ENCODE measurements at places on chromosomes 1 and 21. TPM values are rescaled to one million over a fixed set of nuclear protein-coding genes. Genes with fewer than 3 reads are reported as not detected.

The MYBPHL gene
- total RNA-seq = 0.59 TPM

DNA sequence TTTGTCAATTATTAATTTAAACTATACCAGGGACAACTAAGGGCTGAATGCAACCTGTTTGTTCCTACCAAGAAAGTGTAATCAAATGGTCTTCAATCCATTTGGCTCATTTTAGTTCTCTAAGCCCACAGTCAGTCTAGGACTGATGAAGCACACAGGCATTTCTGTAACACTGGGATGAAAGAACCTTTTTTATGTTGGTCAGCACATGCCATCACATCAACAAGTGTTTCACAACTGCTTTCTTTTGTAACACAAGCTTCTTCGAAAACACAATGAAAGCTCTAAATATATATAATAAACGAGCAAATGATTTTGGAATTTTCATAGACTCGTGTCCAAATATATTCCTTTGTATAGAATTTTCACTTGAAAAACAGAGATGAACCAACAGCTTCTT is 28.8 kb downstream of the HEATR1 start:
- H3K27ac ChIP-seq = no peak overlapping the region
- peaks cover 67% of the 10 kb centered on the region for H3K36me3 ChIP-seq
- H3K4me3 ChIP-seq = no peak overlapping the region
- no peaks in the 10 kb centered on the region for H3K27me3 ChIP-seq

DNA sequence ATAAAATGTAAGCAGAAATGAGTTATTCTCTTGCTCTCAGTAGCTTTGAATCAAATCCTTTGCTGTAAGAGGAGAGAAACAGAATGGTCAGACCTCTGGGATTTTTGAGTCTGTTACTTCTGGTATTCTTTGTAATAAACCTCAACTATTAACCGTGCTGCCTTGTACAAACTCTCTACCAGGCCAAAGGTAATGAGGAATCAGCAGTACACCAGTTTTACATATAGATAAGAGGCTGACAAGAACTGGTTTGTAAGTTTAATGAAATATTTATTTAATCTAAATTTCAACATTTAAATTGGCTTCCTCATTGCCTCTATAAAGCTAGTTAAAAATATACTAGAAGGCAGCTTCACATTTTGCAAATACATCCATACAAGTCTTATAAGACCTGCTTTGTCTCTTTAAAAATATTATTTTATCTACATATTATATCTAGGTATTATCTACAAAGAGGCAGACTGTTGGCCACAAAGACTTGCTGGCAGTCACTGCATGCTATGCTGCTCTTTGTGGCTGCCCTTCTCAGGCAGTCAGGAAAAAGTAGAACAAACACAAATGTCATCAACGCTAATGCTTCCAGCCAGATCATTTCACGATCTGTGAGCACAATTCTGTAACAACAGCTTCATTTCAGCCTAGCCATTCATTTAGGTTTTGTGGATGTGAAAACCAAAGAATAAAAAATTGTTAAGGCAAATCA is 173.0 kb downstream of the GABPA start:
- no peak overlapping the region for H3K27ac ChIP-seq
- H3K4me1 ChIP-seq = no peaks in the 10 kb centered on the region
- no peak overlapping the region for H3K4me3 ChIP-seq
- no peak for DNase-seq
- no peaks in the 10 kb centered on the region for H3K27me3 ChIP-seq

The IFI16 gene
- total RNA-seq = 3.4 TPM

GRCh38 chr1:238581332-238581731 is 690.6 kb upstream of the ZP4 start:
- no peak for DNase-seq
- no peaks in the 10 kb centered on the region for H3K27me3 ChIP-seq
- H3K27ac ChIP-seq = no peak overlapping the region
- H3K36me3 ChIP-seq = no peaks in the 10 kb centered on the region
- H3K4me3 ChIP-seq = no peak overlapping the region
- H3K4me1 ChIP-seq = no peaks in the 10 kb centered on the region

- no peak overlapping the region for H3K4me3 ChIP-seq
- no peaks in the 10 kb centered on the region for H3K4me1 ChIP-seq
- DNase-seq = no peak
- no peaks in the 10 kb centered on the region for H3K36me3 ChIP-seq
- no peaks in the 10 kb centered on the region for H3K27me3 ChIP-seq
- no peak overlapping the region for H3K27ac ChIP-seq
Measured at GRCh38 chr1:185244015-185244747, 72.9 kb downstream of the IVNS1ABP start.

DNA sequence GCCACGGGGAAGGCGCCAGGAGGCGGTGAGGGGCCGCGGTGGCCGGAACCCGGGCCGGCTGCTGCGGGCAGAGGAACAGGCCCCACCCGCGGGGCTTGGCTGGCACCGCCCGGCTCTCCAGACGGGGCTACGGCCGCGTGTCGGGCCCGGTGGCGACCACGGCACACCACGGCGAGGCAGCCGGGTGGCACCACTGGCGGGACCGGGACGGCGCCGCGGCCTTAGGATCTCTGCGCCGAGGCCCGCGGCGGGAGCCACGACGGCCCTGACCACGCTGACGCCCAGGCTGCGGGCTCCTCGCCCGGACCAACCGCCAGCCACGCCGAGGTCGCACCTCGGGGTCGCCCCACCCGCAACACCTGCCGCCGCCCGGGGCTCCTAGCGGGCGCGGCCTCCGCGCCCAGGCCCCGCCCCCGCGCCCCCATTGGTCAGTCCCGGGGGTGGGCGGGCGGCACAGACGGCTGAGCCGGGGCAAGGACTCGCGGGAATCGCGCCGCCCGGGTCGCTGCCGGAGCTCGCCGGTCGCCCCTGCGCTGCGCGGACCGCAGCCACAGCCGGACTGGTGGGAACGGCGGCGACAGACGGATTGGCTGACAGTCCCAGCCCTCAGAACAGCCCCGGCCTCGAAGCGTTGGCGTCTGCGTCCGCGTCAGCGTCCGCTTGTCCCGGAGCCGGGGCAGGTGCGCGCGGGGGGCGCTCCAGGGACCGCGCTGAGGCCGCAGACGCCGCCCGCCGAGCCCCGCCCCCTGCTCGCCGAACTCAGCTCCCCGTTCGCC is at the start of gene BMP8A:
BMP8A (plus strand) TSS at position 491 of the 776 bp plus-strand sequence. CDS start 356 bp downstream, outside the sequence.
- H3K4me3 ChIP-seq = peak within 1 kb of the TSS; percentile 63
- H3K27me3 ChIP-seq = peaks cover 24% of the 10 kb centered on the region
- H3K27ac ChIP-seq = no peak within 1 kb of the TSS
- peak; percentile 82 for DNase-seq
- H3K4me1 ChIP-seq = no peaks in the 10 kb centered on the region
- peaks cover 5% of the 10 kb centered on the region for H3K36me3 ChIP-seq

The RAB7B gene
- 0.83 TPM for total RNA-seq

DNA sequence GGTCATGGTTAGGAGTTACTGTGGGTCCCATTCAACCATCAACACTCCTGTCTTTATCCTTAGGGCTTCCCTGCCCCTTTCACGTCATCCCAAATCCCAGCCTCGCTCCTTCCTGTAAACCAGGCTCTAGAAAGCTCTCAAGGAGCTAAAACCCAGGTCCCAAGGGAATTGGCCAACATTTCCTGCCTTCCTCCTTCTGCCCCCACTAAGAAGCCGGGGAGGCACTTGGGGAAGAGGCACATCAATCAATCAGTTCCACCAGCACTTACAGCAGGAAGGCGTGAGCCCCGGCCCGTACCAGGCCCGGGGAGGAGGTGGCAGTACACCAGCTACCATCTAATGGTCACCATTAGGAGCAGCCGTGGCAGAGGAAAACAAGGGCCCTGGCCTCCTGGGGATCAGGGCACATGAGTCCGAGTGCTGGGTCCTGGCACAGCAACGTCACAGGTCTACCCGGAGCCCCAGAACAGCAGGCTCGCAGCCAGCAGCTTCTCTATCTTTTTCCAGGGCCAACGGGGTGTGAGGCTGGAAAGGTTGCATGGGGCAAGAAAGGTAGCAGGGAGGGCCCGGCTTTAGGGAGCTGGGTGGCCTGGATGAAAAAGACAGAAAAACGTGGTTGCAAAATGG is 108.6 kb downstream of the CASZ1 start:
- H3K27me3 ChIP-seq = no peaks in the 10 kb centered on the region
- no peaks in the 10 kb centered on the region for H3K36me3 ChIP-seq
- no peak for DNase-seq
- H3K4me3 ChIP-seq = no peak overlapping the region

The KCNQ4 gene
- total RNA-seq = 1.4 TPM

GRCh38 chr1:116868385-116868784 is 41.3 kb upstream of the PTGFRN start:
- H3K4me1 ChIP-seq = no peaks in the 10 kb centered on the region
- DNase-seq = no peak
- no peak overlapping the region for H3K27ac ChIP-seq
- H3K27me3 ChIP-seq = no peaks in the 10 kb centered on the region

- no peaks in the 10 kb centered on the region for H3K27me3 ChIP-seq
- H3K4me3 ChIP-seq = no peak overlapping the region
- no peak for DNase-seq
Measured at GRCh38 chr1:227901906-227902640, 45.7 kb downstream of the WNT9A start.

The RNF186 gene
- total RNA-seq = not detected
